ENCODE measurements at places on chromosomes 3 and 15. TPM values are rescaled to one million over a fixed set of nuclear protein-coding genes. Genes with fewer than 3 reads are reported as not detected.

DNA sequence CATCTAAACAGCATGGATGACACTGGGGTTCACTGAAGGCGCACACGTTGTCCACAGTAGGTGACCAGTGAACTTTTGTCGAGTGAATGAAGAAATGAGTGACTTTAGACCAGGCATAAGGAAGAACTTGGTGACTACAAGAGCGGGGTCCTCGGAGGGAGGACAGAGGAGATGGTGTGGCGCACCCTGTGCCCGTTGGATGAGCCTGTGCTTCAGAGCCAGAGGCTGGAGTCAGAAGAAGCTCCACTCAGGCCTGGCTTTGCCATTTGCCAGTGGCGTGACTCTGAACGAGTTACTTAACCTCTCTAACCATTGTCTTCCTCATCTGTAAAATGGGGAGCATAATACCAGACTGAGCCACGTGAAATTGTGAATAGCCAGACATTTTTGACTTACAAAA, 42.2 kb downstream of the MUC4 start:
- no peak for DNase-seq

AADACL2 gene
- not detected for total RNA-seq

DNA sequence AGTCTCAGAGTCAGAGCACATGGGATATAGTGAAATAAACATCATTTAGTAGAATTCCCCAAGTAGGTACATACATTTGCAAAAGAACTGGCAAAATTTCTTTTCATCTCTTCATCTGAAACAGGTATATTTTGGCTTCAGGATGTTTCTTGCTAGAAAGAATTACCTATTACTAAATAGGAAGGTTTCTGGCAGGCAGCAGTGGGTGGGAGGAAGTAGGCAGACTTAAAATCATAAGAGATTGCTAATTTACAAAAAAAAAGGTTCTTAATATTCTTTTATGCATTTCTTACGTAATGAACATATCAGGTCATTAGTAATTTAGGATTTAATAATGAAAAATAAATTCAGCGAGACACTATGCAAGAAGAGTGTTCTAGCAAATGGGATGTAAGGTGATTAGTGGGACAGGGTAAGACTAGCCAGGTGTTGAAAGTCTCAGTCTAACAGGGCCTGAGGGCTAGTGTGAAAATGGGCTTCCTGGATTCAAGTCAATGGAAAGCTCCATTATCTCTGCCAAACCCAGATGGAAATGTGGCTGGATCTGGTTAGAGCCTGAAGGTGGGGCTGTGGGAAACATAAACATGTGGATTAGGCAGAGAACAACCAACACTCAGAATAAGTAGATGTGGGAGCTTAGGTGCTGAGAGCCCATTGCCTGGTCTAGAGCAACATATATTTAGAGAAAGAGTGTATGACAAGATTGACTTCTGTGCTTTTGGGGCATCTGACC, 127.4 kb upstream of the FEZF2 start:
- DNase-seq = no peak

RARRES1 gene
- not detected for total RNA-seq

DNA sequence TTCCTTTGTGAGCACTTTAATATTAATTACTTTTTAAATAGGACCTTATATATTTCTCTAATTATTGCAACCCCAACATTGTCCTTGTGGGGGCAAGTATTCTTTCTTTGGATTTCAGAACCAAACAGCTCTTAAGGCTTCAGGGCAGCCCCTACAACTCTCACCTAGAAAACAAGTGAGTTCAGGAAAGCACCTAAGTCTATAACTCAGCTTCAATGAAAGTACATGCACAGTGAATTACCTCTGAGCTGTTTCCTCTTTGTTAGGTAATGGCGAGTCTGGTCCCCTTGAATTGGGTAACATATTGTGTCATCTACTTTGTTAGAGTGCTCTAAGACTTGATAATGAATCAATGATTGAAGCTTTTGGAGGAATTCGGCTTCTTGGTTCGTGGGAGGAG, 545.7 kb downstream of the NLGN1 start:
- no peak for DNase-seq

GRCh38 chr3:197794115-197794514, 3.1 kb downstream of the LRCH3 start:
- peak; percentile 62 for DNase-seq

DNA sequence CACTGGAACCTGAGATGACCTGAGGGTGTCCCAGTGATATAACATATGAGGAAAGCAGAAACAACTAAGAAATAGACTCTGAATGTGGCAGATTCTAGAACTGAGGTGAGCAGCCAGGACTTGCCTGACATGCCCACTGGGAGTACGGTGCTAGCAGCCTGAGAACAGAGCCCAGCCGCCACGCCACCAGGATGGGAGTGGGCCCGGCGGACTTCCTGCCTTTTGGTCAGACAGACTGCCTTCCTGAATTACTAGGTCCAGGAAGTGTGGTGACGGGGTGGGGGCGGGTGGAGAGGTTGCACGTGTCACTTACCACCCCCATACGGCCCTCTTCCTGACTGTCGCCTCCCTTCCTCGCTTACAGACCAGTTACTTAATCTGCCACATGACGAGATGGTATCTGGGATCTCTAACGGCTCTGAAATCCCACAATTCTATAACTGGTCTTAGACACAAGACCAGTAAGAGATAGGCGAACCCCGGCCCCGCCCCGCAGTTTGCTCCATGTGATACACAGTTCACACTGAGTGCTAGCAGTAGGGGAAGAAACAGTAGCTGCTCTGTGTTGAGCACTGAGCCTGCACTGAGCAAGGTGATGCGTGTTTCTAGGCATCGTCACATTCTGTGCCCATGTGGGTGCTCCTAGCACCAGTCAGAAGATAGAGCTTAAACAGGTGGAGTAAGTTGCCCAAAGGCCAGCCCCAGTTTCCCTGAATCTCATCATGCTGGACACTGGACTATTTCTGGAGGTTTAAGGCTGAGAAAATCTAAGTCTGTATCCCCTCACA, 95.7 kb downstream of the CPN2 start:
- DNase-seq = no peak

DNA sequence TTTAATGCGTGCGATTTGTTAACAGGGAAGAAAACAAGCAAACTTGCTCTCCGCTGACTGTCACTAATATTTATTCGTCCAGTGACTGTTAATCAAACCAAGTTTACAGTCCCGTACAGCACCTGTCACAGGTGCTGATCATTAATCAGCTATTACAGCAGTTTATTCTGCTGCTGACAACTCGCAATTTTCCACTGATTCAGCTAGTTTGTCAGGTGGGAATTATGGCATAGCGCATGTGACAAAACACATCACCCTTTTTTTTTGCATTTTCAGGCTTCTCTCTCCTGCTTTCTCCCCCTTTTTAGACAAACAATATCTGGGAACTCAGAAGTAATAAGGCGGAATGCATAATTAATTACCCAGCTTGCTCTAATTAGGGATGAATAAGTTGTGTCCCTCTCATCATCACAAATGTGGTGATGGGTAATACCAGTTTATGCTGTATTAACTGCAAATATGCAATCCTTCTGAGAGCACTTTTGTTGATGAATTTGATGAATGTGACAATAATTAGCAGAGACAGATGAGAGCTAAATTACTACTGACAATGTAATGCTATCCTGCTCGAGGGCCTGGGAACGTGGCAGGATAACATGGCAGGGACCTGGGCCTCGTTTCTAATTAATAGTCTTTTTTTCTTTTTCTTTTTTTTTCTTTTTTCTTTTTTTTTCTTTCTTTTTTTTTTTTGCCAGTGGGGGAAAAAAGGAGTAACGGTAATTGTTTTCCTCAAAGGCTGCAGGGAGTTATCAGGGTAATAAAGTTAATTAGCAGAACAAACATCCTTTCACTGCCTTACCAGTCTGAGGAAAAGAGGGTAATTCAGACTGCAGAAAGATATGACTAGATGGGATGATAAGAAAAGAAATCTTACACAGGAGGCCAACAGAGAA, 150.3 kb upstream of the SOX2 start:
- no peak for DNase-seq

KLHL40 gene
- not detected for total RNA-seq

DNA sequence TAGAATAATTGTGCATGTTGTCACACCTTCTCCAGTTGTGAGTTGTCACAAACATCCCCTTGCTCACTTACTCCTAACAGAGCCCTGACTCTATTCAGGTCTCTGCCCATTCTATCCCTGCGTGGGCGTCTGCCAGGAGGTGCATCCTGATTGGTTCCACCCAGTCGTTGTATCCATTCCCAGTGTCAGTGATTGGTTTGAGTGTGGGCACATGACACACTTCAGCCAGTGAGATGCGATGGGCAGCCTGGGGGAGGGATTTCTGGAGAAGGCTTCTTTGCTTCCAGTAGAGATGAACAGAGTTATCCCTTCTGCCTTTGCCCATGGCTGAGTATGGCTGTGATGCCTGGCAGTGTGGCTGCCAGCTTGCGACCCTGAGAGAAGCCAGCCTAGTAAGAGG, 18.7 kb downstream of the PXYLP1 start:
- DNase-seq = no peak

GRCh38 chr3:119408243-119408950, 55.0 kb downstream of the TMEM39A start:
- DNase-seq = no peak

EFCAB12 gene
- 0.04 TPM for total RNA-seq

DNA sequence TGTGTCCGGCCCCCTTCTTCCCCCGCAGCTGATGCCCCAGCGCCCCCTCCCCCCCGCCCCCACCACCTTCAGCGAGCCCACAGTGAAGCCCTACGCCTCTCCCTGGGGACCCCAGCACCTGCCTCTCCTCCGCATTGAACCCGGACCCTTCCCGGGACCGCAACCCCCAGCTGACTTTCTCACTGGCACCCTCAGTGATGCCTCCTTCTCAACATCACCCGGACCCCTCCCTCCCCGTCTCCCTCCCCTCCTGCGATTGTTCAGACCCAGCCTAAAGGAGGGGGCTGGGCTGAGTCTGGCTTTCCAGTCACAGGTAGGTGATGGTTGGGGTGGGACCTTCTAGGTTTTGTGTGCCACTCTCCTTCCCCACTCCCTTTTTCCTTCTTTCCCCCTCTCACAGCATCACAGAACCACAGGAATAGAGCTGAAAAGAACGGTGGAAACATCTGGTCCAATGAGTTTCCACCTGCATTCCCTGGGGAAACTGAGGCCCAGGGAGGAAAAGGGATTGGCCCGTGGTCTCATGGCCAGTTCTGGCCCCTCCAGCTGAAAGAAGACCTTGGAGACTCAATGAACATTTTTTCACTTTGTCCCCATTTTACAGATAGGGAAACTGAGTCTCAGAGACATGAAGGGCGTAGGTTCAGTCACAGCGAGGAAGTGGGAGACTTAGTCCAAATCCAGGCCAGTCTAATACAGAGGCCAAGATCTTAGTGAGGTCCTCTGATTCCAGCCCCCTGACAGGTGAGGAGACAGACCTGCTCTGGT, 828 bp downstream of the CAND2 start:
- DNase-seq = peak; percentile 91

DNA sequence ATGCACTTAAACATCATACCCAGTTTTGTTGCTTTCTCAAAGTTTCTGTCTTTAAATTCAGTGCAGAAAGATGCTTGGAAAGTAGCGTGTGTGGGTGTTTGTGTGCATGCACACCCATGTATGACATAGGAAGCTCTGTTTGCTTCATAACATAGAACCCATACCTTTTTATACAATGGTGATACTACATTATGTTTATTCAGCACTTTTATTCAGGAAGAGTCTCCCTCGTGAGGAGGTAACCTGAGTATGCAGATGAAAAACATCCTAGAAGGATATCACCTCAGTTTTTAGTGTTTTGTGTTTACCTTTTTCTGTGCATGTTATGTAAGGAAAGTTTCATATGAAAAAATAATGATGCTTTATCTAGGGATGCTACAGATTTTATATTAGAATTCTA, 111.2 kb downstream of the SST start:
- DNase-seq = no peak

KCNAB1 gene
- not detected for total RNA-seq

DNA sequence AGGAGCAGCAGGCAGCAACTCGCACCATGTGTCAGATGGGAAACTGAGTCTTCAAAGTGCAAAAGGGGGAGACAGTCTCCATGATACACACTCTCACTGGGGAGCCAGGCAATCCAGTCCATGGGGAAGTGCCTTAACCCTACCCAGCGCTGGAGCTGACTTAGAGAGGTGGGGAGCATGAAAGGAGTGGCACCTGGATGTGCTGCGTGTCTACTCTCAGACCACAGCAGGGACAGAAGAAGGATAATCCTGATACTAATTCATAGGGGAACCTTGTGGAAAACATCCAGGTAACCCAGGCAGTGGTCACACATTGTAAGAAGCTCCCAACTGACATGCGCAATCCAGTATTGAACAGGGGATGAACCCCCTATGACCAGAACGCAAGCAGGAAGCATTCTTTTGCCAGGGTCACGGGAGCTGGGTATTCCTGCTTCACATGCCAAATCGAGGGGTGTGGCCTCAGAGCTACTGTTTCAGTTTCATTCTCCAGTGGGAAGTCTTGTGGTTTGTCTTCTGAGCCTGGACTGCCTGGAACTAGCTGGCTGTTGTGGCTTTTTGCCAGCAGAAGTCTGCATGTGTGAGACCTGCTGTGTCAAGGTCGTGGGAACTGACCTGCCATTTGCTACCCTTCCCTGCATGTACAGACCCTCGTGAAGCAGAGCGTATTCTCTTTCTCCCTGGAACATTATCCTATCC, 367.6 kb upstream of the NDN start:
- no peak for DNase-seq

DNA sequence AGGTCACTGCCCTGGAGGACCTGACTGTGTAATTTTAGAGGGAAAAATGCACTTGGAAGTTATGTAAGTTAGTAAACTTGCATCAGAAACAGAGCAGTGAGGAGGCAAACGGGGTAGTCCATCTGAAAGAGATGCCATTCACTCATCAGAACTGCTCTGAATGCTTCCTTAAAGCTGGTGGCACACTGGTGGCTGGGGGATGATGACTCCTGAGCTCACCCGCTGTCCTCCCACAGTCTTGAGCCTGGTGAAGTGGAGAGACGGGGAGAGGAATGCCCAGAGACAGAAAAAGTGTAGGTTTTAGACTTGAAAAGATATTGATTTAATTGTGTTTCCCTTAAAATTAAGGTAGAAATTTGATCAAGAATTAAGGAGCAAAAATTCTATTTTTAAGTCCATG, 46.5 kb upstream of the LARS2 start:
- no peak for DNase-seq

PRSS50 gene
- not detected for total RNA-seq

Measured in Karpas-422 (cell line).